ENCODE measurements at places on chromosomes 3 and 15. TPM values are rescaled to one million over a fixed set of nuclear protein-coding genes. Genes with fewer than 3 reads are reported as not detected.

The GP9 gene
- total RNA-seq = not detected

The TJP1 gene
- 105 TPM for total RNA-seq

The SAMMSON gene
- not detected for total RNA-seq

- H3K27me3 ChIP-seq = no peaks in the 10 kb centered on the region
- H3K4me3 ChIP-seq = no peak overlapping the region
- no peak for DNase-seq
- H3K36me3 ChIP-seq = no peaks in the 10 kb centered on the region
- no peaks in the 10 kb centered on the region for H3K4me1 ChIP-seq
Observed at GRCh38 chr3:66809595-66809958, 188.5 kb upstream of the KBTBD8 start.

- no peak overlapping the region for H3K27ac ChIP-seq
- H3K27me3 ChIP-seq = peaks cover 3% of the 10 kb centered on the region
- DNase-seq = no peak
- H3K36me3 ChIP-seq = no peaks in the 10 kb centered on the region
Observed at GRCh38 chr3:10529809-10530208, 24.4 kb upstream of the ATP2B2 start.

All from heart left ventricle (tissue), 16 donors.